ENCODE measurements at places on chromosomes 5 and 9.

- DNase-seq = no peak
Observed at GRCh38 chr5:74382123-74382855, 258.2 kb downstream of the ENC1 start.

DNA sequence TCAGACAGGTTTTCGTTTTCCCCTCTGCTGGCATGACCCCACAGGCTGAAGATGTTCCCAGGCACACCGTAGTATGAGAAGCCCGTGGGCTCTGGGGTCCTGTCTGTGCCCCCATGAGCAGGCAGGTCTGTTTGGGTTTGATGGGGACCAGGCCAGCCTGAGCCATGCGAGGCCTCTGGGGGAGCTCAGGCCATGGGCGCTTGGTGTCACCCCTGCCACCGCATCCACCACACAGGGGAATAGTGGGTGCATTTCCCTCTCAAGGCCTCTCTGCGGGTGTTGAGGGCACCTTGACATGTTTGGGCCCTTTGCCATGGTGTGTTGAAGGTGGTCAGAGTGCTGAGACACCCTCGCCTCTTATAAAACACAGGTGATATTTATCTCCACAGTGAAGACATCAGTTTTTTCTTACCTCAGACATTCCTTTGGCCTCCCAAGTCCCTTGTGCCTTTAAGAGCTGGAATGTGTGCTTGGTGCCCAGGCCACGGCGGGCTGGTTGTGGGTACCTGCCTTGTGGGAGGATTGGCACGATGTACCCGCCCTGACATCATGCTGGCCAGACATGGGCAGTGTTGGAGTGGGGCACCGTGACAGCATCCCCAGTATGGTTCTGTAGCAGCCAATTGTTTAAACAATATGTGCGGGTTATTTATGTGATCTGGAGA is 68.3 kb downstream of the WNK2 start:
- no peak for DNase-seq

GRCh38 chr9:86099701-86100364 is 475 bp upstream of the GOLM1 start:
- DNase-seq = no peak

DNA sequence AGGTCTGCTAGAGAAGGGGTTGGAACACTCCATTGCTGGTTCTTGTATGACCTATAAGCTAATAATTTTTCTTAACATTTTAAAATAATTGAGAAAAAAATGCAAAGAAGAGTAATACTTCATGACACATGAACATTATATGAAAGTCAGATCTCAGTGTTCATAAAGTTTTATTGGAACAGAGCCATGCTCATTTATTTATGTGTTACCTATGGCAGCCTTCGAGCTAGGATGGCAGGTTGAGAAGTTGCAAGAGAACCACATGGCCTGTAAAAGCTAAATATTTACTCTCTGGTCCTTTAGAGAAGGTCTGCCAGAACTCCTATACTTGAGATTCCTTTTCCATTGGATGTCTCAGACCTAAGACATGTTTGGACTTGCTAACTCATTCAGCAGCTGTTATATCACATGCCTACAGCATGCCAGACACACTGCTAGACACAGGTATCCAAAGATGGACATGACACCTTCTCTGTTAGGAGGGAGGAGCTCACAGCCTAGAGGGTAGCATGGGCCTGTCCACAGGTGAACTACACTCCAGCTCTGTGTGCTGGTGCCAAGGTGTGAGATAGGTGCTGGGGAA is 304.3 kb downstream of the ARHGAP26 start:
- no peak for DNase-seq

GRCh38 chr5:135124724-135125123 is 90.7 kb upstream of the PITX1 start:
- DNase-seq = no peak

DNA sequence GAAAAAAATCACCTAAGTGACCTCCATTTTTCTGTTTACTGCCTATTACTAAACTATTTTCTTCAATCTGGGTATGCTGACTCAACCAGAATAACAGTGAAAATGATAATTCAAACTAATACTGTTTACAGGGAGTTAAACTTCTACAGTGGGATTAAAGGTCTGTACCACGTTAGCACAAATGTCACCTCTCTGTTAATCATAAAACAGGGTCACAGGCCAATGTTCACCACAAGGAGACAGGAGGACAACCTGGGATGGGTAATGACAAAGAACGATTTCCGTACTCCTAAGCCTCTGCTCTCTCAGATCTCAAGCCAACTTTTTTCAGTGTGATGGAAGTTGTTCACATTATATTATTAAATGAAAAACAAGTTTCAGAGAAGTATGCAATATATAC is 2.3 kb downstream of the ALDOB start:
- no peak for DNase-seq

DNA sequence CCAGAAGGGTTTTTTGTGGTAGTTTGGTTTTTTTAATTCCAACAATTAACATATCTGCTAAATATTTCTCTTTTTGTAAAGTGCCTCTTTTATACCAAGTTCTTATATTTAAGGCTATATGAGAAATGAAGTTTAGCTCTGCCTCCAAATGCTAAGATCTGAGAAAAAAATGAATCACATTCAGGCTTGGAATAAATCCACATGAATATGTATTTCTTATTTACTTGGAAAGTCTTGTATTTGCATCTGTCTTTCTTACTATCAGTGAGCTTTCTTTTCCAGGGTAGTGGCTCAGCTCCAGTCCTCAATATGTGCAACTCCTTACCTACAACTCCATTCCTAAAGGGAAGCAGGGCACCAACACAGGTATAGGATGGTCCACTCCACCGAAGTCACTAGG is 127.9 kb downstream of the GLIS3 start:
- DNase-seq = no peak

GRCh38 chr5:163350083-163350482 is 87.3 kb upstream of the CCNG1 start:
- DNase-seq = no peak

GRCh38 chr9:87148331-87149104 is 201.2 kb upstream of the GAS1 start:
- DNase-seq = no peak

DNA sequence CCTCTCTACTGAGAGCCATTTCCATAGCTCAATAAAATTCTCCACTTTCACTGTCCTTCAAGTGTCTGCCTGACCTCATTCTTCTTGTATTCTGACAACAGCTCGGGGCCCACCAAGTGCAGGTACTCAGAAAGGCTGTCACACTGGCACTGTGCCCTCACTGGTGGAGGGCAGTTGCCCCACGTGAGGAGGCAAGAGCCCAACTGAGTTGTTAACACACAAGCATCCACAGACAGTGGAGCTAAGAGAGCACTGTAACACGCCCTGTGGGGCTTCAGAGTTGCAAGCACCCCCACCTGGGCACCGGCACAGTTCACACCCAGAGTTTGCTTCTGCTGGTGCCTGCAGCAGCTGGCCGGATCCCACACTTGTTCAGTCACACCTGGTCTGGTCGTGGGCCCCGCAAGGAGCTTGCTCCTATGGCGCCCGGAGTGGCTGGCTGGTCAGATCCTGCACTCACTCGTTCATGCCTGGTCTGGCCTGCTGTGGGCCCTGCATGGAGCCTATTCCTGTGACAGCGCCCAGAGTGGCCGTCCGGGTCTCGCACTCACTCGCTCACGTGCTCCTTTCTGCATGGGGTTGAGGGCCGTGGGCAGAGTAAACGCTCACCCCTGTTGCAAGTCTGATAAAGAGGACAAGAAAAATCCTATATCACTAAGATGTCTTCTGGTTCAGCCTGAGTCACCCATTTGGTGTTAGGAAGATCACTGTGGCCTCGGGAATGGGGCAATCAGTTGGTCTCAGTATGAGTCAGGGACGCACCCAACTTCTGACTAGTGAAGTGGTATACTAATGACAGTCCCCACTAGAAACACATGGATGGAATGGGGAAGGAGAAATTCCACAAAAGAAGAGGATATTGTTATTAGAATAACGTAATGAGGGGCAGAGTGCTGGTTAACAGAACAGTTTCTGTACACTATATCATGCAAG is 87.0 kb upstream of the CCNH start:
- no peak for DNase-seq

DNA sequence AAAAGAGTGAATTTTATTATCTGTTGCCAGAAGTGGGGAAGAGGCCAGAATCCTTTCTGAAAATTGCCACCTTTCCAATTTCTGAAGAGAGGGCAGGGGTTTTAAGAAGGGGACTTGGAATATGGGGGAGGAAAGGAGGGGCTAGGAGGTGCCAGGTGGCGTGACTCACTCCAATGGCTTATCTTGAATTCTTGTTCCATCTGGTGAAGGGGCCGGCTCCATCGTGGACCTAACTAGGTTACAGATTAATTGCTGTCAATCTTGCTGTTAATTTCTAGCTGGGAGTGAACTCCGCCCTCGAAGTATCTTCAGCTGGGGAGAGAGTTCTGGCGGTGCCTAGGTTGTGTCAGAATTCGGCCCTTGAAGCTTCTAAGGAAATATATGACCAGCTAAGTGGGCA is 138.7 kb downstream of the YTHDC2 start:
- DNase-seq = no peak

DNA sequence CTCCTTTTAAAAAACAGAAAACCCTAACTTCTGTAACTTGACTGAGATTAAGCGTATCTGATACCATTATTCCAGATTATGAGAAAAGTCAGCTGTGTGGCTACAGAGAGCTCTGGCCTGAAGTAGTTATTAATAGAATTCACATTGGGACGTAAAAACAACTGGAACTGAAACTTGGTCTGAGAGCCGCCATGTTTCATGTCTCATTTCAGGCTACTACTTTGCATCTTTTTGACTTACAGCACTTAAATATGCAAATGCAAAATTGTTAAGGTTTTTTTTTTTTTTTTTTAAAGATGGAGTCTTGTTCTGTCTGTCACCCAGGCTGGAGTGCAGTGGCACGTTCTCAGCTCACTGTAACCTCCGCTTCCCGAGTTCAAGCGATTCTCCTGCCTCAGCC is 25.2 kb downstream of the MAP3K1 start:
- no peak for DNase-seq

DNA sequence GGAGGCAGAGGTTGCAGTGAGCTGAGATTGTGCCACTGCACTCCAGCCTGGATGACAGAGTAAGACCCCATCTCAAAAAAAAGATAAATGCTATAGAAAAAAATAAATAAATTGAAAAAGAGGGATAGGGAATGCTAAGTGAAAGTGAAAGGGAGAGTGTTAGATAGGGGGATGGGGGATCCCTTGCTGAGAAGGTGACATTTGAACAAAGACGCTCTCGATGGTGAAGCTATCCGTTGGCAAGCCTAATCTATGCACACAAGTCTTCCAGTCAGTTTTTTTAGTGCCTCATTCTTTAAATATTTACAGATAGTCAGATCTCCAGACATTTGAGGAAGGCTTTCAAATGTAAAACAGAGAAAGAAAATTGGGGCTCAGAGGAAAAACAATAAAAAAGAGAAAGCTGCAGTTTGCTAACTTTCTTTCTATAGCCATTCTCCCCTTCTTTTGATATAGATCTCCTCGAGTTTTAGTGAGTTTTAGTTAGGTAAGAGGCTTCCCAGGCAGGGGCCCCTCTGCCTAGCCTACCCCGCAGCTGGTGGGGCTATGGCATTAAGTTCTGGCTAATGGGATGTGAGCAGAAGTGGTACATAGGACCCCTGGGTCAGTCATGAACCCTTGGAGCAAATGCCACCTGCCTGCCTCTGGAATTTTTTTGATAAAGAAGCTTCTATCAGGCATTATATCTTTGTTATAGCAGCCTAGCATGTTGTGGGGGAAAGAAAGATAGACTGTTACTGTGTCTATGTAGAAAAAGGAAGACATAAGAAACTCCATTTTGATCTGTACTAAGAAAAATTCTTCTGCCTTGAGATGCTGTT is 12.0 kb downstream of the GLRX start:
- no peak for DNase-seq

GRCh38 chr9:137387114-137387890 is 35.7 kb downstream of the EXD3 start:
- no peak for DNase-seq

DNA sequence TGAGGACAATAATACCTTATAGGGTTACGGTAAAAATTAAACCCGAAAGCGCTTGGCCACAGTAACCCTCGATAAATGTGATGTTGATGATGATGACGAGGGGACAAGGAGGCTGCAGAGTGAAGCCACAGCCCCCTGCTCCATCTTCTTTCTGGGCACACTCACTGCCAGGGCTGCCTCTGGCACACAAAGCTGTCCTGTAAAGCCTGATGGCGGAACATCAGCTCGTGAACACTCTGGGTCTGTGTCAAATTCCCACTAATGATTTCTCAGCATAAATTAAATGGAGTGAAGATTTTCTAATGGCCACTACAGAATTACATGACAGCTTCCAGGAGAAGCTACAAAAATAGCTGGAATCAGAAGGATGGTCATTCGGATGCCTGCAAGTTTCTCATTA is 142.2 kb downstream of the TTLL11 start:
- DNase-seq = no peak

- DNase-seq = no peak
Observed at GRCh38 chr9:131734781-131735180, 5.1 kb downstream of the RAPGEF1 start.
